ENCODE measurements at places on chromosomes 5 and 9. TPM values are rescaled to one million over a fixed set of nuclear protein-coding genes. Genes with fewer than 3 reads are reported as not detected.

HABP4 gene
- 12.5 TPM for total RNA-seq

FOXI1 gene
- total RNA-seq = not detected

DNA sequence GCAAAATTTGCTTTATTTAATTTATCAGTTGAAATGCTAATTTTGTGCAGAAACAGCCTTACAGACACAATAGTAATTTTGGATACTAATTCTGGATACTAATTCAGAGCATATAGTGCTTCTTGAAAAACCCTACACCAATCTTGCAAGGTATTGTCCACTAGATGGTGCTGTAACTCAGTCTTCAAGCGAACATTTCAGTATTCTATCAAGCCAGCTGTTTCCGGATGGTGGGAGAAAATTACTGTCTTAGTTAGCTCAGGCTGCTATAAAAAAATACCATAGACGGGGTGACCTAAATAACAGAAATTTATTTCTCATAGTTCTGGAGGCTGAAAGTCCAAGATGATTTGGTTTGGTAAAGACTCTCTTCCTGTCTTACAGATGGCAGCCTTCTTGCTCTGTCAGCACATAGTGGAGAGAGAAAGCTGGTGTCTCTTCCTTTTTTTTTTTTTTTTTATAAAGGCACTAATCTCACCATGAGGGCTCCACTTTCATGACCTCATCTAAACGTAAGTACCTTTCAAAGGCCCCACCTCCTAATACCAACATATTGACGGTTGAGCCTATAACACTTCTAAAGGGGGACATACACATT lies 1306.5 kb upstream of the CDH9 start:
- H3K4me1 ChIP-seq = no peaks in the 10 kb centered on the region
- DNase-seq = no peak
- no peak overlapping the region for H3K4me3 ChIP-seq
- no peak overlapping the region for H3K27ac ChIP-seq

DNA sequence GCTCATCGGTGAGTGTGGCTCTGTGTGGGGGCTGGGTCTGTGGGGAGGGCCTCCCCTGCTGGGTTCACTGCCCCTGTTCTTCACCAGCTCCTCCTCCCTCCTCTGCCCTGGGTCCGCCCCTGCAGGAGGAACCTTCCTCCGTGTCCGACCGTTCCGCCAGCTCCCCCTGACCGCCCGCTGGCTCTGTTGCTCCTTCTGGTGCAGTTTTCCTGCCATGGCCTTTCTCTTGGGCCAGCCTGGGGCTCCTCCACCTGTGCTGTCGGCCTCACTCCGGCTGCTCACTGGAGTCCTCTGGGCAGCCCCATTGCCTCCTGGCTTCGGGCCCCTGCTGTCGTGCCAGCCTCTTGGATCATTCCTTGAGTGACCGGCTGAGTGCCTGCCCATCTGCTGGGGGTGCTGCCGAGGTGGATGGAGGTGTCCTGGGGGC lies 12.3 kb downstream of the RNU6ATAC start:
- no peak overlapping the region for H3K27ac ChIP-seq
- H3K27me3 ChIP-seq = no peaks in the 10 kb centered on the region
- no peaks in the 10 kb centered on the region for H3K4me1 ChIP-seq
- no peak overlapping the region for H3K4me3 ChIP-seq
- H3K36me3 ChIP-seq = peaks cover 46% of the 10 kb centered on the region

GRCh38 chr9:129267141-129267540 lies 89.1 kb upstream of the IER5L start:
- no peaks in the 10 kb centered on the region for H3K27me3 ChIP-seq
- H3K27ac ChIP-seq = no peak overlapping the region
- DNase-seq = no peak

RGS7BP gene
- total RNA-seq = under 0.01 TPM

SLC34A1 gene
- total RNA-seq = not detected
